Colonic mucosa (tissue), 4 donors: ENCODE measurements at places on chromosomes 7 and 10. TPM values are rescaled to one million over a fixed set of nuclear protein-coding genes. Genes with fewer than 3 reads are reported as not detected.

GRCh38 chr10:29256586-29256985, 32.3 kb upstream of the LYZL1 start:
- DNase-seq = no peak
- no peaks in the 10 kb centered on the region for H3K4me1 ChIP-seq
- no peaks in the 10 kb centered on the region for H3K36me3 ChIP-seq
- H3K27ac ChIP-seq = no peak overlapping the region

- DNase-seq = peak; percentile 76
- no peak within 1 kb of the TSS for H3K27ac ChIP-seq
- H3K36me3 ChIP-seq = no peaks in the 10 kb centered on the region
- no peaks in the 10 kb centered on the region for H3K4me1 ChIP-seq
- H3K4me3 ChIP-seq = peak within 1 kb of the TSS; percentile 79
These were observed at the start of gene MACROH2A2 for GRCh38 chr10:70052462-70053217. MACROH2A2 (plus strand) TSS chr10:70052846; CDS start chr10:70075659, 22,813 bp downstream.

GRCh38 chr10:123706236-123706635, 40.1 kb downstream of the GPR26 start:
- DNase-seq = no peak
- no peak overlapping the region for H3K27ac ChIP-seq
- H3K36me3 ChIP-seq = no peaks in the 10 kb centered on the region
- H3K27me3 ChIP-seq = no peaks in the 10 kb centered on the region

GRCh38 chr10:132059760-132060508, 5.8 kb upstream of the JAKMIP3 start:
- no peaks in the 10 kb centered on the region for H3K4me1 ChIP-seq
- no peak overlapping the region for H3K27ac ChIP-seq
- no peaks in the 10 kb centered on the region for H3K36me3 ChIP-seq
- no peak for DNase-seq
- H3K27me3 ChIP-seq = no peaks in the 10 kb centered on the region

- H3K4me3 ChIP-seq = no peak overlapping the region
- no peak for DNase-seq
- peaks cover 4% of the 10 kb centered on the region for H3K27me3 ChIP-seq
- no peak overlapping the region for H3K27ac ChIP-seq
- H3K4me1 ChIP-seq = no peaks in the 10 kb centered on the region
These were observed 6.4 kb downstream of the DPYSL4 start for GRCh38 chr10:132192991-132193665.

DNA sequence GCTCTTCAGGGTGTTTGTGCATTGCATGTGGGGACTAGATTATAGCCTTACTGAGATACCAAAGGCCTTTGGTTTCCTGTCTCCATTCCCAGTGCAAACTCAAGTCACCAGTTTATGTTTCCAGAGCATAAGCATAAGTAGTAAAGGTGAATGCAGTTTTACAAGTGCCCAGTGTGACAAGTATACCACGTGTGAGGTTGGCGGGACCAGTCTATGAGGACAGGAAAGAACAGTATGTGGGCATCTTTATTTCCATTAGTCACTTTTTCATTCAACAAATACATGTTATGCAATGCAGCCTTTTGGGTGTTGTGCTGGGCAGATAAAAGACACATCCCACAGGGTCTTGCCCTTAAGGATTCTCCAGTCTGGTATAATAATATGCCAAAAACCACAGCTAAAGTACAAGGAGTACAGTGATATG, 146.5 kb downstream of the ARID5B start:
- peak; percentile 50 for DNase-seq
- H3K27ac ChIP-seq = peak overlapping the region; percentile 79
- no peak overlapping the region for H3K4me3 ChIP-seq
- no peaks in the 10 kb centered on the region for H3K36me3 ChIP-seq

- no peak for DNase-seq
- no peaks in the 10 kb centered on the region for H3K4me1 ChIP-seq
- H3K36me3 ChIP-seq = no peaks in the 10 kb centered on the region
- no peak overlapping the region for H3K4me3 ChIP-seq
- no peak overlapping the region for H3K27ac ChIP-seq
- H3K27me3 ChIP-seq = no peaks in the 10 kb centered on the region
These were observed 152.6 kb downstream of the POU6F2 start for GRCh38 chr7:39130274-39130673.

DNA sequence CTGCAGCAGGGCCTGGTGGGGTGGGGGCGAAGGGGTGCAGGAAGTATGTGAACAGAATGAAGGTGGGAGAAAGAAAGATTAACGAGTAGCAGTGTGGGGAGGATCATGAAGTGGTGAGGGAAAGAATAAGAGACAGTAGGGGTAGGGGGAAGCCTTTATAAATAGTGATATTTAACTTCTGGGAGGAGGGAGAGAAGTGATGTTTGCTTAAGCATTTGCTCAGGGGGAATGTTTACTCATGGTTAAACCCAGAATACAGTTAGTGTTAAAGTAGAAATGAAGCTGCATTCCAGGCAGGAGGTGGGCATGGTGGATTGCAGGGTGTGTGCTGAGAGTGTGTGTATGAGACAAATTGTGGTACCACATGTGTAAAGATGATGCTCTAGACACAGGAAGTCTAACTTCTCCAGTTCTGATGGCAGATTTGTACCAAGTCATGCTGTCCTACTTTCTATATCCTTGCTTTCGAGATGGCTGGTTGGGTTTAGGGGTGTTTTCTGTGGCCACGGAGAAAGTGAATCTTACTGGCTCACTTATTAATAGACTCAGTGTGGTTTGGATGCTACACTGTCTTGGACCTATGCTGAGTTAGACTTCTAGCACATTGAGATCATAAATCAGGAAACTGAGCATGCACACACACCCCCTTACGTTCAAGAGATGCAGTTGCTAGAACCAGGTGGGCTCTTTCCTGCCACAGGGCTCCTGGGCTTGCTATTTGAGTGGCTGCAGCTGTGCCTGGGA, 10.6 kb upstream of the DNMBP start:
- H3K27me3 ChIP-seq = no peaks in the 10 kb centered on the region
- no peaks in the 10 kb centered on the region for H3K4me1 ChIP-seq

- no peaks in the 10 kb centered on the region for H3K27me3 ChIP-seq
- peaks cover 45% of the 10 kb centered on the region for H3K4me1 ChIP-seq
- no peak for DNase-seq
- H3K36me3 ChIP-seq = peaks cover 4% of the 10 kb centered on the region
These were observed 3.1 kb downstream of the PWWP2B start for GRCh38 chr10:132400041-132400546.

GRCh38 chr10:70221030-70221429, 12.2 kb downstream of the PPA1 start:
- no peak overlapping the region for H3K27ac ChIP-seq
- DNase-seq = no peak
- H3K4me3 ChIP-seq = no peak overlapping the region
- H3K36me3 ChIP-seq = no peaks in the 10 kb centered on the region
- H3K27me3 ChIP-seq = no peaks in the 10 kb centered on the region

Gene IPMK
- 34.6 TPM for total RNA-seq

Gene MOGAT3
- total RNA-seq = 47.7 TPM

Gene SFXN2
- total RNA-seq = 9.7 TPM

Gene LIPJ
- total RNA-seq = not detected

Gene LRRD1
- total RNA-seq = not detected

Gene ATRNL1
- total RNA-seq = 2.9 TPM

Gene DPP6
- total RNA-seq = 0.17 TPM

Gene ASAH2
- 5.0 TPM for total RNA-seq

Gene ELFN1
- total RNA-seq = 0.40 TPM

Gene ANTXRL
- total RNA-seq = not detected
